ENCODE measurements at places on chromosomes 6 and 20.

DNA sequence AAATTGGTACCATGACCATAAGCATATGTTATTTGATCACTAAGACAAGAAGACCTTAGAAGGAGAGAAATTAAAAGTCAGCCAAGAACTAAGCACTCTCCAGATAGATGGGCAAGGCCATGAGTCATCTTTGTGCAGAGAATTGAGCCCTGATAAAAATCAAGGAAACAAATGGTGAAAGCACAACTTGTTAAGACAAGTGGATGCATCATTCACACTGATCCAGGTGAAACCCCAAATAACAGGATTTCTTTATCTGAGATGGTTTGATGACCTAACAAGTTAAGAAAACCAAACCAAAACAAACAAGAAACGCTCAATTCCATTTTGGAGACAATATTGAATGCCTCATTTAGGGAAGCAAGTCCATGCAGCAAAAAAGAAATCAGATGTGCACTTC, 121.6 kb downstream of the ADAT2 start:
- no peak for DNase-seq

GRCh38 chr6:119333707-119334295, 15.8 kb downstream of the MAN1A1 start:
- no peak for DNase-seq

- no peak for DNase-seq
Observed at GRCh38 chr6:78525976-78526375, 341.4 kb upstream of the IRAK1BP1 start.

GRCh38 chr20:7765221-7765620, 175.0 kb downstream of the HAO1 start:
- DNase-seq = no peak

GRCh38 chr6:128725271-128726233, 157.4 kb upstream of the LAMA2 start:
- peak; percentile 64 for DNase-seq

GRCh38 chr6:47308198-47308517, 1.5 kb downstream of the TNFRSF21 start:
- no peak for DNase-seq

GRCh38 chr6:17385660-17386059, 7.7 kb upstream of the CAP2 start:
- DNase-seq = no peak

Measured in hepatocyte (in vitro differentiated cells).